Brain pericyte (primary cell): ENCODE measurements at places on chromosomes 12 and 14.

GRCh38 chr12:108576660-108577234 is 14.4 kb downstream of the ISCU start:
- no peak for DNase-seq

GRCh38 chr12:41264281-41264680 is 76.2 kb downstream of the PDZRN4 start:
- no peak for DNase-seq

DNA sequence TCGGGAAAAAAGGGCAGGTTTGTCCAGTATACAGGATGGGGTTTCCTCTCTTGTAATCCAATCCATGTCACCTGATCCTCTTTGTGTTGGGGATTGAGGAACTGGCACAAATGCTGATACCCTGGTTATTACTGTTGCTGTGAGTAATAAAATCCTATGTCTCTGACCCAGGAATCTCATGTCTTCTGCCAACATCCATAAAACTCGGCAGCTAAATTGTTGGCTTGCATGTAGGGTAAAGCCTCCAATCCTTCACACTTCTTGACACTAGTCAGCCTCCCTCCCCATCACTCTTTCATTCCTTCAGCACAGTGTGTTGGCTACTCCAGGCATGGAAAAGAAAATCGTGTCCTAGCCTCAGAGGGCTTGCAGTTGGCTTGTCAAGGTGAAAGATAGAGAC is 9.2 kb upstream of the NOS1 start:
- no peak for DNase-seq

- no peak for DNase-seq
Measured at GRCh38 chr12:56103066-56103711, 1.2 kb upstream of the PA2G4 start.

GRCh38 chr14:70908935-70909641 is 1.8 kb downstream of the PCNX1 start:
- DNase-seq, result no peak

- no peak for DNase-seq
Measured at GRCh38 chr14:36506732-36507614, 13.1 kb downstream of the NKX2-1 start.

DNA sequence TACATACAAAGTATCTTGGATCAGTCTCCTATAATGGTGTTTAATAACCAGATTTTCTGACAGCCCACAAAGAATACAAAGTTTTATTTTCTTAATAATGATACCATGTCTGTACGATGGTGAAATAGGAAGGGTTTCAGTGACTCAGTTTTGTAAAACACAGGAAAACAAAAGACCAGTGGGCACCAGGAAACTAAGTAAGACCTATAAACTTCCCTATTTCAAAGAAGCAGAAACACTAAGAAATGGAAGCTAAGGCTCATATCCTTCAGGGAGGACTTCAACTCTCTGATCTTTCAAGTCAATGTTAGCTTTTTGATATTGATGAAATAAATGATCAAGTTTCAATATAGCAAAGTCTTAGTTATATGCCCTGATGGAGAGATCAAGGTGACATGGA is 196.0 kb downstream of the DUSP6 start:
- no peak for DNase-seq

DNA sequence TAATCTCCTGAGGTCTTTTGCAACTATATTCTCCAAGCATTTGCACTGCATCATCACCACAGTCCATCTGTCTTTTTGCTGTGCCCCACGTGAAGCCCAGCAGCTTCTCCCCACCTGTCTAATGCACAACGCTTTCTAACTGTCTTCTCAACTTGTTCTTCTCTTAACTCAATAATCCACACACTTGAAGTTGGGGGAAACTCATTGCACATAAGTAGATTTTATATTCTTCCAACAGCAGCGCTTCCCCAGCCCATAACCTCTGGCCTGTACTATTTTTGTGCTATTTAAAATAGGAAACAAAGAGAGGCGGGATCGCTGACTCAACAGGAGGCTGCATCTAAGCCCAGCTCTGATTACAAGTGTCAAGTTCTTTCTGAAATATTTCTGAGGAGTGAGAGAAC is 226.7 kb downstream of the GXYLT1 start:
- DNase-seq, result no peak

DNA sequence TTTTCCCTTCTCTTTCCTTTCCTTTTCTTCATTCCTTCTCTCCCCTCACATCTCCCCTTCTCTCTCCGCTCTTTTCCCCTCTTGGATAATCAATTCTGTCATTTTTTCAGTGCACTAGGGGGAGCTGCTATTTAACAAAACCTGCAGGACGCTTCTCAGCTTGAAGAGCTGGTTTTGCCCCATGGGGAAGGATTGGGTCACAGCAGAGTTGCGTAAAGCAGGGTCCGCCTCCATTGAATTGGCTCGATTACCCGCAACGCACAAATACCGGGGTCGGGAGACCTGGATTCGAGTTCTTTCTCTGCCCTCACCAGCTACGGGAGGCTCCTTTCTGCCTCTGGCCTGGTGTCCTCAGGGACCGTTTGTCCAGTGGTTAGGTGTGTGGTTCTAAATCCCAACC is 42.1 kb upstream of the CHGA start:
- DNase-seq, result no peak

- DNase-seq, result no peak
Measured at GRCh38 chr12:80815351-80815750, 98.6 kb downstream of the MYF5 start.

- DNase-seq, result no peak
Measured at GRCh38 chr14:51554953-51555352, 96.8 kb upstream of the FRMD6 start.
